ENCODE measurements at places on chromosomes 5 and 9. TPM values are rescaled to one million over a fixed set of nuclear protein-coding genes. Genes with fewer than 3 reads are reported as not detected.

The POMT1 gene
- 15.5 TPM for polyA plus RNA-seq

The ECSCR gene
- polyA plus RNA-seq, result 38.8 TPM

The GABRG2 gene
- not detected for polyA plus RNA-seq

The SLC4A9 gene
- 0.12 TPM for polyA plus RNA-seq

The CDO1 gene
- polyA plus RNA-seq, result 68.6 TPM

The PTGR1 gene
- 63.2 TPM for polyA plus RNA-seq

The C1QTNF2 gene
- 0.56 TPM for polyA plus RNA-seq

The UNC13B gene
- polyA plus RNA-seq, result 14.3 TPM

The AK3 gene
- polyA plus RNA-seq, result 49.0 TPM

The NME5 gene
- 1.2 TPM for polyA plus RNA-seq
